Muscle of leg (tissue), 16 donors: ENCODE measurements at places on chromosomes 1 and 21.

DNA sequence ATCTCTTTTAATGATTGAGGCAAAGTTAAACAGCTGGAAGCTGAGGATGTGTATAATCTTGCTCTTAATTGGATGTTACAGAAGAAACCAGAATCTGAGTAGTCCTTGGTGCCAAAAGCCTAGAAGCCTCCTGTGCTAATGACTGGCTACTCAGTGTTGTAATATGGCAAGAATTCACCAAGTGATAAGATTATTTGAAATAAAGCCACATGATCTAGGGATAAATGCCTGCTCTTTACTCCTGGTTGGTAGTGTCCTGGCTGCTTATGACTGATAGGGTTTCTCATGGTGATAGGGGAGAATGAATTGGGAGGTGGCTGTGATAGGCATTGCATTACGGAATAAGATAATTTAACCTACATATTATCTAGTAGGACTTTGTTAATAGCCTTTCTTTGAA is 13.6 kb upstream of the MAB21L3 start:
- DNase-seq = no peak

- DNase-seq = no peak
Measured at GRCh38 chr1:37325010-37325409, 149.4 kb upstream of the ZC3H12A start.

GRCh38 chr1:45971922-45972531 is 160.4 kb downstream of the PIK3R3 start:
- no peak for DNase-seq

GRCh38 chr1:2528016-2528415 is 1.6 kb upstream of the PANK4 start:
- DNase-seq = no peak

DNA sequence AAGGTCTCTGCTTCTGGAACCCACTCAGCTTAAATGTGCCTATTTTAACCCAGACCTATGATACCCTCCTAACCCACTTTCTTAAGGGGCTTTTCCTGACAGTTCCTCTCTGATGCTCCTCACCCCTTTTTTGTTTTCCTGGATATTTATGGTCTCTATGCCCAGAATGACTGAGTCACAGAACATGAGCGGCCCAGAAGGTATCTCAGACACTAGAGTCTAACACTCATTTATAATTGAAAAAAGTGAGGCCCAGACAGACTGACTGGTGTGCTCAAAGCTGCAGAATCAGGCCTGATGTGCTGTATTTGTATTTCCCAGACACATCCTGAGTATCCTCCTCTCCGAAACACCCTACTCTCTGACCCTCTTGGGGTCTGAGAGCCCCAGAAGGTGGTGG is 44.0 kb downstream of the LRRC71 start:
- DNase-seq = no peak

DNA sequence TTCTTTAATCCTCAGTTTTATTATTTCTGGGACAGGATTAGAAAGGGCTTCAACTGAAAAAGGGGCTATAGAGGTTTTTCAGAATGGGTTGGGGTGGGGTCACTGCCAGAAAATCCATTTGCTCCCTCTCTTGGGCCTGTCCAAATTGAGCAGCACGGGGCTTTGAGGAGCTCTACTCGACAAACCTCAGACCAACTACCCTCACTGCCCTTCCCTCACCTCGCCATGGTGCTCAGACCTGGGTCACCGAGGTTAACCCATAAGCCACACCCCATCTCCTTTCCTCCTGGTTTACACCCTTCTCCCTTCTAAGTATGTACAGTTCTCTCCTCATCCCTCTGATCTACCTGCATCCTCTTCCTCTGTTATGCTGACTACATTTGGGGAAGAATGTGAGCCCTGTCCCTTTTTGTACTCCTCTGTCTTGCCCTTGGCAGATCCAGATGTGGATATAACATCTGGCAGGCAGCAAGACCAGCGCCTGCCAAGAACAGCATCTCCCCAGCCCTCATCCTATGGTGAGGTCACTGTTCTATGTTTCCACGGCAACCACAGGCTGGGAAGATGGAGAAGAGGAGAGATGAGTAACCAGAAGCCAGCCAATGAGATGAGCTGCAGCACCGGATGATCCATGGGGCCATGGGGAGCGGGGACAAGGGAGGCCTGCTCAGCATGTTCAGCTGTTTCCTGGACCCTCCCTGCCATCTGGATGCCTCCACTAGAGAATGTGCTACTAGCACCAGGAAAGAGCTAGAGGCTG is 3.7 kb upstream of the FABP3 start:
- DNase-seq = peak; percentile 99

DNA sequence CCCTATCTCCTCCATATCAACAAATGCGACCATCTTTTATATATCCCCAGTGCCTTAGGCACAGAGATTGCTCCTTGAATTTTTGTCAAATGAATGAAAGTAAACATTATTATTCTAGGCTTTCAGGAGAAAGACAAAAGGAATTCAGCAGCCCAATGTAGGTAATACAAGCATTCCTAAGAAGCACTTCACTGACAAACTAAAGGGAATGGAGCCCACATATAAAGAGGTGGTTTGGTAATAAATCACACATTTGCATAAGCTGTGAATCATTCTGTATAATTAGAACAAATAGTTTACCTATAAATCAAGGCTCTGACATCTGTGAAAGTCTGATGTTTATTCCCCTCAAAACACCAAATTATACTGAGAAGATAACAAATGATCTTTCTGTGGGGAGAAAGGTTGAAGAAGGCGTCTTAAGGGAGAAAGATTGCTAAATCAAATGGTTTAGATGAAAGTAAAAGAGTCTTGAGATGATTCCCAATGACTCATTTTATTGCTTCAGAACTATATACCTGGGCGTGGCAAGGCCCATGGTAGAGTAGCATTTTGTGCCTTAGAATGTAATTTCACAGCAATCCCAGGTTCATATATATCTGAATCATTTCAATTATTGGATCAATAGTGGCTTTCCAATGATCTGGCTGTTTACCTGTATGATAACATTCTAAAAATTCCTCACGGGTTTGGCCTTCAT is 558.1 kb downstream of the AGBL4 start:
- no peak for DNase-seq

DNA sequence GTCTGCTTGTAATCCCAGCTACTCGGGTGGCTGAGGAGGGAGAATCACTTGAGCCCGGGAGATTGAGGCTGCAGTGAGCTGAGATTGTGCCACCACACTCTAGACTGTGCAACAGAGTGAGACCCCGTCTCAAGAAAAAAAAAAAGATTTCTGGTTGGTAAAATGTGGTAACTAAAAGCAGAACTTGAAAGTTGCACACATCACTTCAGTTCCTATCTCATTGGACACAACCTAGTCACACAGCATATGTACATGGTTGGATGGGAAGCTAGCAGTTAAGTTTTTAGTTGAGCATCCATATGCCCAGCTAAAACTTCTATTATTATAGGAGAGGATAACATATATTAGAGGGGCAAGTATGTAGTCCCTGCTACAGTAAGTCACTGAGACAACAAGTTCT is 22.1 kb downstream of the BCAS2 start:
- DNase-seq = no peak

GRCh38 chr1:145804235-145805045 is 19.5 kb downstream of the RNF115 start:
- DNase-seq = no peak

- DNase-seq = no peak
Measured at GRCh38 chr1:1142844-1143243, 27.0 kb upstream of the C1orf159 start.

- DNase-seq = peak; percentile 96
Measured at GRCh38 chr21:32256873-32257620, 21.8 kb downstream of the MIS18A start.

DNA sequence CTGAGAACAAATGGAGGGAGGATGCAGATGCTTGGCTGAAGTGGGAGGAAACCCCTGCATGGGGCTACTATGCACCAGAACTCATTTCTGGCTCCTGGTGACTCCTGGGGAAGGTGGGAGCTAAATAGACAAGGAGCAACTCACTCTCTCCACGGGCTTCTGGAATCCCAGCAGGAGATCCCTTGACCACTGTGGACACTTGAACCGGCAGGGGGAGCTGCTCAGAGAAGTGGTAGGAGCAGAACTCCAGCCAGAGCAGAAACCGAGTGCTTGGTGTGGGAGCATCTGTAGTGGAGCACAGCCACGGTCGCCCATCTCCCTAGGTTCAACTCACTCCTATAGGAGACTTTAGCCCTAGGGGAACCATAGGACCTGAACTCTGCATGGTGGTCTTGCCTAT is 205.6 kb upstream of the GJB5 start:
- DNase-seq = no peak

- no peak for DNase-seq
Measured at GRCh38 chr1:237316352-237316751, 274.4 kb downstream of the RYR2 start.

GRCh38 chr1:94884106-94884505 is 42.8 kb downstream of the CNN3 start:
- DNase-seq = peak; percentile 93

DNA sequence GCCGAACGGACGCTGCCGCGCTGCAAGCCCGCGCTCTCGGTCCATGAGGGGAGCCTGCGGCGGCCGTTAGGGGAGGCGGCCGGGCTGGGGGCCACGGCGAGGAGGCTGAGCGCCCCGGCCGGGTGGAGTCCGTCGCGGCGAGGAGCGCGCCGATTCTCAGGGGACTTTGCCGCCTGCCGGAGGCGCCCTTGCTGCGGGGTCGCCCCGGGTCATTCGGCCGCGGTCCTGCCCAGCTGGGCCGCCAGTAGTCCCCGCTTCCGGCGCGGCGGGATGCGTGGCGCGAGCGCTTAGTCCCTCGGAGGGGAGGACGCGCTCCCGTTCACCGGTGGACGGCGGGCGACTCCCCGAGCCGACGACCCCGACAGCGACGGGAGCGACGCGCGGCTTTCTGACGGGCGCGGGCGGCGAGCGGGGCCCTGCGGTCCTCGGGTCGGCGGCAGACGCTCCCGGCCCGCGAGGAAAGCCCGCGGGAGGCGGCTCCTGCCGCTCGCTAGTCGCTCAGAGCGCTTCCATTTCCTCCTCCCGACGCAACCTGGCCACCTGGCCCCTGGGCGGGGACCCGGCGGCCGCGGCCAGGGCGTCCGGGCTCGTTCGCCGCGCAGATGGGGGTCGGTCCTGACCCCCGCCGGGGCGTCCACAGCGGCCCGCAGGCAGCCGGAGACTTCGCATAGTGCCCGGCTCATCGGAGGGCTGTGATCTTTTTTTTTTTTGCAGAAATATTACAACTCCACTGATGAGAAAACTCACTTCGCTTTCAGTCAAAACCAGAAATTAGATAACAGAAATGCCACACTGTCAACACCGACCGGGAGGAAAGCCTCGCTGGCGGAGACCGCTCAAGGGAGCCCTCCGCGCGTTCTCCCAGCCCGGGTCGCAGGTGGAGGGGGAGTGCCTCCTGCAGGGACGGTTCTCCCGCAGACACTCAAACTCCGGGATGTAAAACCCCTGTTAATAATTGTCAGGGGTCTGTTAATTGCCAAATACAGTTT is 641 bp upstream of the ZBTB21 start:
- no peak for DNase-seq

- no peak for DNase-seq
Measured at GRCh38 chr21:27715131-27715530, 748.2 kb upstream of the ADAMTS5 start.

DNA sequence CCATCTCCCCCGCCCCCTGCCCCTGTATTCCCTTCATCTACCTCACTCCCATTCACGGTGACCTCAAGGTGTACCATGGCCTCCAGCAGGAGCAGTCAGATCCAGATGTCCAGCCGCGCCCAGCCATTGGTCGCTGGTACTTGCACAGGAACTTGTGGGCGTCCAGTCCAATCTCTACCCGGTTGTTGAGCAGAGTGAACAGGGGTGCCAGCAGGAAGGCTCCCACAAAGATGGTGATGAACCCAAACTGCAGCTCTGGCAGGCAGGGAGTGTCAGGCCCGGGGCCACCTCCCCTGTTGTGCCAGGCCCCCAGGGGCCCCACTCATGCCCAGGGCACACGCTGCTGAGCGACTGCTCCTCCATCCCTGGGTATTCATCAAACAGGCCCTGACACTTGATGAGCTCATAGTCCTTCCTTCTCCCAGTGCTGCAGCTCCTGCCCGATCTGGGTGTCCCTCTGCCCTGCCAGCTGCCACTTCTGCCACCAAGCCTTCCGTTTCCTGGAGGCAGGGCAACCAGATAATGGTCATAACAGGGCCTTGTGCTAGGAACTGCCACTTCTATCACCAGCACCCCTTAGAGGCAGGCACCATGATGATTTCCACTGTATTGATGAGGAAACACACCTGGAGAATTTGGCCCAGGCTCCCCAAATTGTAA is 5.7 kb upstream of the ARHGEF19 start:
- DNase-seq = no peak

DNA sequence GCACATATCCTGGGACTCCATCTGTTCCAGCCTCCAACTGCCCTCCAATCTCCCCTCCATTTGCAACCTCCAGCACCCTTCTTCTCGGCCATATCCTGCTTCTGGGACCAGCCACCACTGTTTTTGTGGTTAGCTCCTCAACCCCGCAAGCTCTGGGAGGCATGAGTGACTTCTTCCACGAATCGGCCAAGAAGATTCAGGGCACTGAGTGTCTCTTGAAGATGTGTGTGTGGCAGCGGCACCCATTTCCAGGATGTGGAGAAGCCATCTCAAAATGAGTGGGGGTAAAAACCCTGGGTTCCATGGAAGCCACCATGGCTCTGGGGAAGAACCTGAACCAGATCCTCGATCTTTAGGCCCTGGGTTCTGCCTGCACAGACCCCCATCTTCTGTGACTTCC is 194.6 kb downstream of the SLC45A1 start:
- no peak for DNase-seq

GRCh38 chr1:109392788-109393616 is 4.7 kb downstream of the SORT1 start:
- peak; percentile 56 for DNase-seq

DNA sequence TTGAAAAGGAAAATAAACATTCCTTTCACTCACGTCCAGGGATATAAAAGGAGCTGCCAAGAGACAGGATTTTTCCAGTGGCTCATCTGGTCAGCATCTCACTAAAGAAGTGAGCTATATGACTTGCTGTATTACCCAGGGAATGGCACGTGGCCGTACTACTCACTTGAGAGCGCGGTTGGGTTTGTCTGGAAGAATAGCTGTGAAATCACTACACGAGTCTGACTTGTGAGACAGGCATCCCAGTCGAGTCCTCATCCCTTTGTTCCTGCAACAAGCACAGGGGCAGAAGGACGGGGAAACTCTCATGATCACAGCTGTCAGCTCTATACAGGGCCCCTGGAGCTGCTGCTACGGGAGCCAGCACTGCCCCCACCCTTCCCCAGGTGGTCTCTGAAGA is 17.7 kb downstream of the RGS8 start:
- peak; percentile 92 for DNase-seq
